ENCODE measurements at places on chromosomes 5 and 9.

- DNase-seq = no peak
Observed at GRCh38 chr5:14552017-14552416, 29.6 kb upstream of the OTULINL start.

DNA sequence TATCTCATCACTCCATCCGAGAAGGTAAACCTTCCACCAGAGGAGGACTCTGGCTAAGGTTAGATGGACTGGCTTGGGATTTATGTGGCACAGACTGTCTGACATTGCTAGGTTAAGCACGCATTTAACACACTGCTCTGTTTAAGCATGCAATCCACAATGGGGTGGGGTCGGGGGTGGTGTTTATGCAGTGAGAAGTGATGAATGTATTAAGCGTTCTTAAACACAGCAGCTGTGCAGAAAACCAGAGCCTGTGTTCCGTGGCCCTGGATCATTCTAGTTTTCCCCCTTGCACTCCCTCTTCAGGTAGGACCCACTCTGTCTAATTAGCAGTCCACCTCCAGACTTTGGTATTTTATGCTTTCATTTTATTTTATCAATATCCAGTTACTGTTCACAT, 46.4 kb downstream of the STXBP1 start:
- no peak for DNase-seq

DNA sequence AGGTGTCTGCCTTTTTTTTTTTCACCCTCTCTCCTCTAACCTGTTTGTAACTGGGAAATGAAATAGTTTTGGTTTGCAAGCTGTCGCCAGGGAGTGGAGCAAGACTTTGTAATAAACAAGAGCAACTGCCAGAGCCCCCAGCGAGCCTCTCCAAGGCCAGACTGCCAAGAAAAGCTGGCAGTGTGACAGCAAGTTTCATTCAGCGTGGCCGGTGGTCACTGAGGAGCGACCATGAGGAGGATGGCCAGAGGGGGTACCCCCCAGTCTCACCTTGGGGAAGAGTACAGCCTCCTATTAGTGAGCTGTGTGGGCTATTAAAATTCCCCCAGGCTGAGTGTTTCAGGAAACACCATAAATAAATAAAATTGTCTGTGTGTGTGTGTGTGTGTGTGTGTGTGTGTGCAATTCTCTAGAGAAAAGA, 49.9 kb downstream of the ZFAND5 start:
- no peak for DNase-seq

GRCh38 chr5:72790186-72790585, 26.3 kb upstream of the TNPO1 start:
- DNase-seq = no peak

DNA sequence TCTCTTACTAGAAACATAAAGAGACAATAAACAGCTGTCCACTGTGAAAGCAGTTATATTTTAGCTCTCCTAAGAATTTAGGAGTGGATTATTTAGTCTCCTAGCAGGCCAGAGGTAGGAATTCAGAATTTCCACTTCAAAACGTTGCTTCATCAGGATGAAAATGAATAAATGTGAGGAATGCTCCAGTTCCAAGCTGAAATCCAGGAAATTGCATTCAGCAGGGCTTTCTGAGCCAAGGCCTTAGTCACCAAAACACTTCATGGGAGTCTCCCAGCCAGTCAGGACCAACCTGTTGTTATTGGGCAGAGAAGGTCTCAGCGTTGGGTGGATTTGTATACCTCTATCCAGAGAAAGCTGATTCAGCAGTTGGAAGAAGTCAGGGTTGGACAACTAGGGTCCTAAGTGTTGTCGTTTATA, 1040.3 kb downstream of the TLE1 start:
- no peak for DNase-seq

DNA sequence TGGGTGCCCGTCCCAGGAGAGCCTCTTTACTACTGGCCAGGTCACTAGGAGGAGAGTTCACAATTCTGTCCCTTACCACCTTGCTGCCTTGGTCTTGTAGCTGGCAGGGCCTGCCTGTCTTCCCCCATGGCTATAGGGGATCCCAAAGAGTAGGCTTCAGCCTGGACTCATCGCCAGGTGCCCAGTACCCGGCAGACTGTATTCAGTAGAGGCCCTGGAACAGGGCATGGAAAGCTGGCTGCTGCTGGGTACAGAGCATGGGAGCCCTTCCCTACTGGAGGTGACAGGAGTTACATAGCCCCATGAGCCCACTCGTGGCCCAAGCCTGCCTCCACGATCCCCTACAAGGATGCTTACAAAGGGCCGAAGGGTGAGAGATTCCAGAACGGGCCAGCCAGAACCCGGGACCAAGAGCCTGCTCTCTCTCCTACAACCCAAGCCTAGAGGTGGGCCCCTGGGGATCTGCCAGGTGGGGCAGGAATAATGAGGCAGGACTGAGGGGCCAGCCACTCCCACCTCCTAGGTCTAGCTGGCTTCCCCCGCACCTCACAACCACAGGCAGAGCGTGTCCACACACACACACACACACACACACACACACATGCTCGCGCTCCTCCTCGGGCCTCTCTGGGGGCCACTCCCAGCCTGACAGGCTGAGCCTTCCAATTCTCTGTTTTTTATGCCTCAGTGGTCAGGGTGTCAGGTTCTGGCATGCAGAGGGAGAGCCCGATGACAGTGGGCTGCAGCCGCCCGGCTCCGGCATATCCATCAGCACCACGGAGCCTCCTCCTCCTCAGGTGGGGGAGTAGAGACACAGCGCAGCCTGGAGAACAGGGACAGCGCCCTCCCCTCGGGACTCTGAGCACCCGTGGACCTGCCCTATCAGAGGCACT, 186.0 kb downstream of the PAX5 start:
- DNase-seq = no peak

GRCh38 chr9:69574057-69574456, 98.1 kb downstream of the APBA1 start:
- no peak for DNase-seq

DNA sequence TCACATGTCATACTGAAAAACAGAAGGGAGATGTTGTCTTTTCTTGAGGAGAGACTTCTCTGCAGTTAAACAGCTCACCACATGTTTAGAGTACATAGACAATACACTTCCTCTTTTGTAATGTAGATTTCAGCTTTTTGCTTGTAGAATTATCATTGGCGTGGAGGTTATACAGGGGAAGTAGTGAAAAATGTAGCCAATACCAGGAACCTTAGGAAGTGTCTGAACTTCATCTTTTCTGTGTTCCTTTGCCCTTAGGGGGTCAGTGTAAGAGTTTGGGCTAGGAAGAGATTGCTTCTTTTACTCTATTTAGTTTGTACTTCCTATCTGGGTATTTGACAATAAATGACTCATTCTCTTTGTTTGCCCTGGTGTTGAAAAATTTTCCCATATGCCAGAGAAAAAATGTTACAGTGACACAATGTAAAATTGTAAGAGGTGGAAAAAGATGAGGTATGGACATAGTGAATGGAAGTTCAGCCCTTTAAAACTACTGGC, 21.0 kb upstream of the CDKN2B start:
- no peak for DNase-seq

DNA sequence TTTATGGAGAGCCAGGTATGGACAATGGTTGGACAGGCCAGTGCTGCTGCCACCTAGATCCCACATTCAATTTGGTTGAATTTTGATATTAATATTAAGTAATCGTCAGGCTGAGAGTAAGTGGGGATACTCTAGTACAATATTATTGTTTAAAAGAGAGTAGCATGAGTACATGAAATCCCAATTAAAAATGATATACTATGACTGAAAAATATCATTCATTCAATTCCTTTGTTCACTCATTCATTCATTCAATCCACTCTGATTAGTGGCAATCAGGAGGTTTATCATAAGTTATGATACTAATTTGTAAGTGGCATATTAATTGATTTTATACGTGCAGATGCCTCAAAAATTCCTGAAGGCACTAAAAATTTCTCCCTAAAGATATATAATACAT, 224.2 kb downstream of the DMRT2 start:
- no peak for DNase-seq

DNA sequence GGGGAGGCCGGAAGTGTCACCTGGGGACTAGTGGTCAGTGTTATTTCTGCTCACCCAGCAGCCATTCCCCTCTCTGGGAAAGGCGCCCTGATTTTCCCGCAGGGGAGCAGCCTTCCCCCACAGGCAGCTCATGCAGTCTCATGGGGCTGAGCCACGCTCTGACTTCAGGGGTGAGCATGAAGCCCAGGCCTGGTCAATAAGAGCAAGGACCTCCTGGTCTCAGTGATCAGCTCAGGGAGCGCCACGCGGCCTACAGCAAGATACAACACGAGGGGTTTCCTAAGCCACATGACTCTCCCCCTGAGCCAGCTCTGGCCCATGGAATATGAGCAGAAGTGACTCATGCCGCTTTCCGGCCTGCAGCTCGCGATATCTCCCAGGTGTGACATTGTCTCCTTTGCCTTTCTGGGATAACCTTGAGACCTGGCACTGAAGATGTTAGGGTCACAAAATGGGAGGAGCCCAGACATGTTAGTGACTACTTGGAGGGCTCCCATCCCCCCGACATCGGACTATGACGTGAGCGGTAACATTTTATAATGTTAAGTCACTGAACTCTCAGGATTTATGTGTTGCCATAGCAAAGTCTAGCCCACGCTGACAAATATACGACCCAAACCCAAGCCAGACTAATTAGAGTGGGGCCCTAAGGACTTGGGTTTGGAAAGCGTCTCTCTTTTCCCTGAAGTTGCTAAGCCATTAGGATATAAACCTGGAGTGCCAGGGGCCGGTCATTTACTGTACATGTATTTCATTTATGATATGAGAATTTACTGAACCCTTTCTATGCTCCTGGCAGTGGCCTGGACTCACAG, 46.5 kb upstream of the GFPT2 start:
- no peak for DNase-seq

DNA sequence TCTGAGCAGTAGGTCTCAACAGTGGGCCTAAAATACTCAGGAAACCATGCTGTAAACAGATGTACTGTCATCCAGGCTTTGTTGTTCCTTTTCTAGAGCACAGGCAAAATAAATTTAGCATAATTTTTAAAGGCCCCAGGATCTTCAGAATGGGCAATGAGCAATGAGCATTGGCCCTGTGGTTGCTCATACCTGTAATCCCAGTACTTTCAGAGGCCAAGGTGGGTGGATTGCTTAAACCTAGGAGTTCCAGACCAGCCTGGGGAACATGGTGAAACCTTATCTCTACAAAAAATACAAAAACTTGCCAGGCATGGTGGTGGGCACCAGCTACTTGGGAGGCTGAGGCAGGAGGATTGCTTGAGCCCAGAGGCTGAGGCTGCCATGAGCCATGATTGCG, 13.5 kb upstream of the PCBD2 start:
- DNase-seq = no peak

GRCh38 chr5:132839426-132840301, 9.2 kb upstream of the SHROOM1 start:
- no peak for DNase-seq

- DNase-seq = no peak
Observed at GRCh38 chr9:95037789-95038521, 279.6 kb downstream of the FANCC start.

GRCh38 chr5:133150909-133151544, 99.2 kb downstream of the HSPA4 start:
- DNase-seq = no peak

DNA sequence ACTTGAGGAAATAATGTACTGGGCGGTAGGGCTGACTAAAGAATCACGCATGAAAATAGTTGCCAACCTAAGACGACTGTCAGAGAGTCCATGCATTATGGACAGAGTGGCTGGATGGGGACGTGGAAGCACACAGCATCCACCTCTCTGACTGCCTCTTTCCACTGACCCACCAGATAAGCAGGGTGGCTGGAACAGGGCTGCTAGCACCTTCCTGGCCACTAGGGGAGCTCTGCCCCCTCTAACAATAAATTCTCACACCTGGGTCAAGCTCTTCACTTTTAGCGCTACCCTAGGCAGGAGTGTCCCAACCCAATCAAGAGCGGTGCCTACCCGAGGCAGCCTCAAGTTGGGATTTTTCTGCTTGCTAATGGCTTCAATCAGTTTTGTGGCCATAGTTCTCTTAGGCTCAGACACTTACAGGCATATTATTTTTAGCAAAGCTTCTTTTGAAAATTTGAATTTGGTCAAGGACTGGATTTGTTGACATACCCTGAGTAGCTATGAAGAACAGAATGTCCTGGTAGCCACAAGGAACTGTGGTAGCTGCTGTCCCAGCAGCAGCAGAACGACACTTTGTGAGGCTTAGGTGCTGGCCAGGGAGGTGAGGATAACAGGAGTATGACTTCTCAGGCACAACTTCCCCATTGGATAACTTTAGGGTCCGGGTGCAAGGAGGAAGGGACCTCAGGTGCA, 6.9 kb upstream of the TPM2 start:
- peak; percentile 40 for DNase-seq

DNA sequence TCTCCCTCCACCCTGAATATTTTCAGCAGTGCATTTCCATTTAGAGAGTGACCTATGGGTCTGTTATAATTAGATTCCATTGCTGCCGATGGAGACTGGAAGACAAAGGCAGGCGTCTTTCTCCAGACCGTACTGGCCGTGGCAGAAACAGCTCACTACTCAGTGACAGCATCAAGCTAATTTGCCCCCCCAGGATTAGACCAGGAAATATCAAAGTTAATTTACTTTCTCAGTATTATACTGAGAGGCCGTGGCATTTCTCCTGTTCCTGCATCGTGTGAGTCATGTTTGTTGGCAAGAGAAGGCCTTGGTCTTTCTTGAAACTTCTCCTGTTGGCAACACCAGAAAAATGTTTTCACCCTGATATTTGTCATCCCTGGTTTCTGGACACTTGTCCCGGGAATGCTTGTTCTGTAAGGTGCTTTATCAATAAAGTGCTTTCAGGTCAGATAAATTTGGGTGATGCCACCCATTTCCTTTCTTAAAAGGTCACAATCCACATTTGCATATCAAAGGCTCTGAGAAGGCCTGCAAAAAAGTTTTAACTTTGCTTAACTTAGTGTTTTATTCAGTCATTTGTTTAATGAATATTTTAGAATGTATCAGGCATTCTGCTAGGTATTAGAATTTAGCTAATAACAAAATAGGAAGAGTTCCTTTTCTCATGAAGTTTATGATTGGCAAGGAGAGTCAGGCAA, 28.4 kb downstream of the SV2C start:
- no peak for DNase-seq

DNA sequence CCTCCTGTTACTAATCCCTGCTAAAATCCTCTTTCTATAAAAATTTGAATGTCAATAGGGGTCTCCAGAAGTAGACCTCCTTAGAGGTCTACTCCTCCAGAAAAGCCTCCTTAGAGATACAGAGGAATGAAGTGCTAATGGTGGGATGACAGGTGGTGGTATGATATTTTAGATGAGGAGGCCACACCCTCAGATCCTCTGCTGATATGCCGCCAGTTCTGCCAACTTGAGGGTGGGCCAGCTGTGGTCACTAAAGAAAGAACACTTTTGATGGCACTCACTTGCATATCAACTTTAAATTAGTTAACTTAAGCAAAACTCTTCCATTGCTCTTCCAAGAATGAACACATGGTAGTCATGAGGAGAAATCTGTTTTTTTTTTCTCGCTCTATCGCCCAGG, 16.9 kb upstream of the UBAP2 start:
- DNase-seq = no peak

All from stimulated activated CD4-positive, alpha-beta T cell treated with anti-CD3 and anti-CD28 coated beads, Interleukin-1b, Interleukin-23, amount 100 ng/mL, for 48 hours (primary cell).